Right cardiac atrium (tissue), 5 donors: ENCODE measurements at places on chromosomes 11 and 22.

GRCh38 chr22:35450824-35451569, 51.1 kb downstream of the MCM5 start:
- DNase-seq = no peak

DNA sequence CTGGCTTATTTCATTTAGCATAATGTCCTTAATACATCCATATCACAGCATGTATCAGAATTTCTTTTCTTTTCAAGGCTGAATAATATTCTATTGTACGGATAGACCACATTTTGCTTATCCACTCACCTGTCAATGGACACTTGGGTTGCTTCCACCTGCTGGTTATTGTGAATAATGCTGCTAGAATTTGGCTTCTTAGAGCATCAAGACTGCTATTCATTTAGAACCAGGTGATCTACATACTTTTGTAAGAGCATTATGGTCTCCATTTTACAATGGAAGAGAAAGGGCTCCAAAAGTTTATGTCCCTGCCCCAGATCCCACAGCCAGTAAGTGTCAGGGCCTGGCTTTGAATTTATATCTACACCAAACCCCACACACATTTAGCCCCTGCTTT, 100.7 kb upstream of the CD82 start:
- no peak for DNase-seq

GRCh38 chr22:29306175-29306834, at the start of gene GAS2L1:
TSS of gene GAS2L1 (plus strand) at chr22:29306650. CDS start at chr22:29308106, 1,456 bp downstream.
- peak; percentile 89 for DNase-seq

- DNase-seq = no peak
Observed at GRCh38 chr11:93560199-93560932, 17.2 kb upstream of the SMCO4 start.

DNA sequence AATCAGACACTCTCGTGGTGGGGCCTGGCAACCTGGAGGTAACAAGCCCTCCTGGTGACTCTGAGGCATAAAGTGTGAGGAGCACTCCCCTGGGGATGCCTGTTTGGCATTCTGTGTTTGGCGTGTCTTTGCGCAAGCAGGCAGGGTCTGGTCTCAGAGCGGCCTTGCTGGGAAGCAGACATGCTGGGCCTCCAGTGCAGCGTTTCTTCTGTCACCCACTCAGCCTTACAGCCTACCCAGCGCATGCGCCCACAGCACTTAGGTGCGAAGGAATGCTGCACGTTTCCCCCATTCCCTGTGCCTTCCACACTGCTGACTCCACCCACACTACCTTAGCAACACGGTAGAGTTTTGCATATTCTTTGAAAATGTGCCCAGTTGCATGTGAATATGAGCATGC, 7.4 kb upstream of the CXCR5 start:
- DNase-seq = no peak

DNA sequence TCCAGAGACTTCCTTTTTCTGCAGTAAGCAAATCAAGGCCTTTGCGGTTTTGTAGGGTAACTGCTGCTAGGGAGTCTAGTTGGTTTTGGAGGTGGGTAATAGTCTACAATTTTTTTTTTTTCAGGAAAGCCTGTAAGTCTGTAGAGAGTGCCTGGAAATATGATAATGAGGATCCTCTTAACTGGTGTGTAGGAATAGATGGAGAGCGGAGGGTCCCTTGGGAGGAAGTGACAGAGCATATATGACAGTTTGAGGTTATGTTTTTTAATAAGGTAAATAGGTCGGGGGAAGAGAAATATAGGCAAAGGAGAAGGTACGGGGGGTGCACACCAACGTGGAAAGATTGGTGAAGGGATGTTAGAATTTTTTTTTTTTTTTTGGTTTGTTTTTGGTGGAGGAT, 25.9 kb downstream of the ZNF195 start:
- DNase-seq = no peak

GRCh38 chr11:46977038-46977813, 40.7 kb downstream of the CSTPP1 start:
- DNase-seq = no peak

- DNase-seq = peak; percentile 9
Observed at GRCh38 chr11:2512431-2513407, 67.9 kb downstream of the KCNQ1 start.

GRCh38 chr22:40376149-40376548, 5.8 kb downstream of the SGSM3 start:
- DNase-seq = no peak

- peak; percentile 85 for DNase-seq
Observed at GRCh38 chr11:45852712-45853101, 5.4 kb downstream of the CRY2 start.

- DNase-seq = no peak
Observed at GRCh38 chr22:49268924-49269323, 558.7 kb downstream of the BRD1 start.

DNA sequence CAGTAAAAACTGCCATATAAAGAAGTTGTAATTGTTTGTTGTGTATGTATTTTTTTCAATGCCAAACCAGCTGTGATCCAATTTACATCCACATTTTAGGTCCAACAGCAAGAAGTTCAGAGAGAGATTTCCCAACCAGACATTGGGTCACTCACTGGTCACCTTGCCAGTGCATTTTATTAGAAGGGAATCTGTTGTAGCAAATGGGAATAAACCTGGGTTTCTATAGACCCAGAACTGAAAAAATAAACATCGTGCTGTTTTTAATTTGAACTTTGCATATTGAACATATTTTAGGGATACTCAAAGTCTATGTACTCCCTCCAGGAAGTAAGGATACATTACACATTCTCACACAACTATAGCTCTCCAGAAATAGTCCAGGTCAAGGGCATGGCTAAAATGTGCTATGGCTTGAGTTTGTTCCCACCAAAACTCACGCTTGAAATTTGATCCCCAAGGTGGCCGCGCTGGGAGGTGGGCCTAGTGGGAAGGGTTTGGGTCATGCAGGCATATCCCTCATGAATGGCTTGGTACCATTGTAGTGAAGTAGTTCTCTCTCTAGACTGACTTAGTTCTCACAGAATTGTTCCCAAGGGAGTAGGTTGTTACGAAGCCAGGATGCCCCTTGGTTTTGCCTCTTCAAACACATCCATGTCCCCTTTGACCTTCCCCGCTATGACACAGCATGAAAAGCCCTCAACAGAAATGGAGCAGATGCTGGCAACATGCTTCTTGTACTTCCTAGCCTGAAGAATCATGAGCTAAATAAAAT, 90.9 kb downstream of the RRAS2 start:
- no peak for DNase-seq

DNA sequence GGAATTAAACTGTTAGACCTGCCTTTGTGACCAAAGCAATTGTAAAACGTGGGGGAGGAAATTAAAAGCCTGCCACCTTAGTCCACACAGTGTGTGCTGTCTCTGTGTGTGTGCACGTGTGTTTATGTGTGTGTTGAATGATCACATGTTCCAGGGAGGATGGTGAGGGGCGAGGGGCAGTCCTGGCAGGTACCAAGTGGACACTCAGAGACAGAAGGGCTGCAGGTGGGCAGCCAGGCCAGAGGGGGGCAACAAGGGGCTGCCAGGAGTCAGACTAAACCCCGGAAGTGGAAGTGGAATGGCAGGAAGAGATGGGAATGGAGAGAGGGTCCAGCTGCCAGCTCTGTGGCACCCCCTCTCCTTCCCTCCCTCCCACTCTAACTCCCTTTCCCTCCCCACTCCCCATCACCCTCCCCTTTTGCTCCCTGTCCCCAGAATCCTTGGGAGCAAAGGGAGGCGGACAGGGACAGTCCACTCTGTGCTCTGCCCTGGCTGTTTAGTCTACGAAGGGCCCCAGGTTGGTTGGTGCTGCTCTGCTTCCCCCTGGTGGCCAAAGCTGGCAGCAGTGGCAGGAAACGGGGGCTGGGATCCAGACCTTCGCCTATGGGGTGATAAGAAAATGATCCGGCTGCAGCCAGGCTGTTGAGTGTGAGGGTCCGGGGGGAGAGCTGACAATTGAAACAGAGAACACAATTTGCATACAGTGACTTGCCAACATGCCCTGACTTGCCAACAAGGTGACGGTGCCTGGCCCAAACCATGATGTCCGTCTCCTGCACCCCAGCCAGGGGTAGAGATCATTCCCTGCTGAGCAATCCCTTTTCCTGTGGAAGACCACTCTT, 24.4 kb downstream of the P2RY2 start:
- DNase-seq = peak; percentile 91

DNA sequence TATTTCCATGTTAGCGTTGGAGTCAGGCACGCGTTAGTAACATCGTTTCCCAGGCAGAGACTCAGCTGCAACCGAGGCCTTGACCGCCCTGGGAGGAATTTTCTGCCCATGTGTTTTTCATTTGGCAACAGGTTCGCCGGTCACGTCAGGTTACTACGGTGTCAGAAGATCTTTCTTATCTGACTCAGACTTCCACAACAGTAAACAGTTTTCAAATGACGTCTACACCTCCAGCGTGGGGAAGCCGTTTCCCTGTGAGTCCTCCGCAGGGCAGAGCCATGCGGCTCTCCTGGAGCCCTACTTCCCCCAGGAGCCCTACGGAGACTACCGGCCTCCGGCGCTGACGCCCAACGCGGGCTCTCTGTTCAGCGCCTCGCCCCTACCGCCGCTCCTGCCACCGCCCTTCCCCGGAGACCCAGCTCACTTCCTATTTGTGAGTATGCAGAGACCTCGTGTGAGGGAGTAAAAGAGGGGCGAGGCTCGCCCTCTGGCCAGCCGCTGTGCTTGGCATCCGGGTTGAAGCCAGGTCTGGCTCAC, 14.3 kb upstream of the POU2AF3 start:
- DNase-seq = peak; percentile 55

DNA sequence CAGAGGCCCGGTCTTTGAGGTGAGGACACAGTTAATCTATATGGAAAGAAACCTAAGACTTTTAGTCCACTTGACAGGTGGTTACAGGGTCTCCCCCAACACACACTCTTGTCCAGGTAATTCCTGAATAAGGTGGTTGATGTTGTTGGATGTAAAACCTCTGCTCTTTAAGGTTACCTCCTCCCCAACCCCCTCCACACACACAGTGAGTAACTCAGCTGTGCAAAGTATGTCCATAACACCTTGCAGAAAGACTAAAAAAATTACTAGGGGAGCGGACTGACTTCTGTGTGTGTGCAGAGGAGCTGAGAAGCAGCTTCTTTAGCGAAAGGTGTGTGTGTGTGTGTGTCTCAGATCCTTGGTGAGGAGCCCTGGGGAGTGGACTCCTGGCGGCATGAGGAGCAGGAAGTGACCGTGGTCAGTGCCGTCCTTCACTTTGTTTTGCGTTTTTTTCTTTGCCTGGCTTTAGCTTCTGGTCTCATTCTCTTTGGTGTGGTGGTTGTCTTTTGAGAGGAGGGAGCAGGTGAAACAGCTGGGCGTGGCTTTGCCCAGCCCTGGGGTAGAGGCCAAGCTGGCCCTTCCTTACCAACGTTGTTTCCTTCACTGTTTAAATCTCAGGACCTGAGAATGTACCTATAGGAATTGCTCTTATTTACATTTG, 1.7 kb downstream of the ZBED4 start:
- DNase-seq = peak; percentile 27

GRCh38 chr11:131973061-131973460, 602.6 kb downstream of the NTM start:
- DNase-seq = no peak

DNA sequence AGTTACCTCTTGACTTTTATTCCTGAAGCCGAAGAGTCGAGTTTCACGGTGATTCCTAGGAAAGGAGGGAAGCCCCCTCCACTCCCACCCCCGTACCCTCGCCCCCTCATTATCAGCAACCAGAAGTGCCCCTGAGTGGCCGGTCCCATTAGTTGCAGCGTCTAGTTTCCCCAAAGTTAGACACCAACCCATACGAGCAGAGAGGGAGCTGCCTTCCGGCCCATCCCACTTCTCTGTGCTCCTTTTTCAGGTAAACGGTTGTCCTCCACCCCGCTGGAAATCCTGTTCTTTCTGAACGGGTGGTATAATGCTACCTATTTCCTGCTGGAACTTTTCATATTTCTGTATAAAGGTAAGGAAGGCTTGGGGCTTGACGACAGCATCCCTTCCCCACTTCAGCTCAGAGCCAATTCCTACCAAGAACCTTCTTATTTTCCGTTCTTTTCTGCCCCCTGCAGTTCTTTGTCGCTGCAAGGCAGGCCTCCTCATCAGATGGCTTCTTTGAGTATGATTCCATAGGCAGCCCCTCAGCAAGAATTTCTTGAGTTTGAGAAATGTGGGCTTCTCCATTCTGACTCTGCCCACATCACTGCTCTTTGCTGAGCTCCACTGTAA, 701 bp downstream of the TMEM216 start:
- no peak for DNase-seq
